NCI-H187 (cell line): ENCODE measurements at places on chromosomes 2 and 18.

GRCh38 chr2:24993406-24994145, 21.8 kb upstream of the DNAJC27 start:
- no peak for DNase-seq

- no peak for DNase-seq
Observed at GRCh38 chr2:127305990-127306585, 12.1 kb upstream of the ERCC3 start.

DNA sequence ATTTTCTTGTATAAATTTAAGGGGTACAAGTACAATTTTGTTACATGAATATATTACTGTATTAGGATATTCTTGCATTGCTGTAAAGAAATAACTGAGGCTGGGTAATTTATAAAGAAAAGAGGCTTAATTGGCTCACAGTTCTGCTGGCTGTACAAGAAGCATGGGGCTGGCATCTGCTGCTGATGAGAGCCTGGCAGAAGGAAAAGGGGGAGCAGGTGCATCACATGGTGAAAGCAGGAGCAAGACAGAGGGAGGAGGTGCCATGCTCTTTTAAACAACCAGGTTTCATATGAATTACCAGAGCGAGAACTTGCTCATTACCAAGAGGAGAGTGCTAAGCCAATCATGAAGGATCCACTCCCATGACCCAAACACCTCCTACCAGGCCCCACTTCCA, 399.5 kb upstream of the RAB6C start:
- DNase-seq: no peak

DNA sequence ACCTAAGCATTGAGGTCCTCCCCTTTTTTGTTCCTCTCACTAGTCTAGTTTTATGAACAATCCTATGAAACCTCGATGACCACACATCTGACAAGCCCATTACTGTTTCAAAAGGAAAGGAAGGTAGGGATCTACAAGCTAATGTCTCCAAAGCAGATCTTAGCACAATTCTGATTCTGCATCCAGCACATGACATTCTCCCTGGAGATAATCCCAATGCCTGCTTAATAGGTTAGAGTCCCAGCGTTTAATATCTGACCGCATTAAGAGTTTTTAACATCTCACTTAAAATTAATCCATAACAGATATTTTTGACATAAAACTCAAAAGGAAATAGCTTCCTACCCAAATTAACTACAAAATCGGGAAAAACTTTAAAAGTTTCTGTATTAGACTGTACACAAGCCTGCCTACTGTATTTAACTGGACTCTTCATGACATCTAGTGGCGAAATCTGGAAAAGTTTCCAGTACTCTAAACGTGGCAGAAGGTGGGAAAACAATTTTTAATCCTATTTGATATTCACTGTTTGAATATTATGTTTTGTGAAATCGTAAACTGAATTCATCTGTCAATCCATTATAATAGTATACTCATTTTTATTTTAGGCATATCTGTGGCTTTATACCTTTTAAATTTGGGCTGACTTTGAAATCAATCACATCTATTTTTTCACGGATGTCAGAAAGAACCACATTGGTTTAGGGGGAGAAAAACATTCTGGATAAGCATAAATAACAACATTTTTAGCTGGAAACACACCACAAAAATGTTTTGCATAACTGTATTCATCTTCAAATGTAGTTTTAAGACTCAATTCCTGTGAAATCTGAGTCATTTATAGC, 62.4 kb downstream of the TXNL1 start:
- DNase-seq: no peak

DNA sequence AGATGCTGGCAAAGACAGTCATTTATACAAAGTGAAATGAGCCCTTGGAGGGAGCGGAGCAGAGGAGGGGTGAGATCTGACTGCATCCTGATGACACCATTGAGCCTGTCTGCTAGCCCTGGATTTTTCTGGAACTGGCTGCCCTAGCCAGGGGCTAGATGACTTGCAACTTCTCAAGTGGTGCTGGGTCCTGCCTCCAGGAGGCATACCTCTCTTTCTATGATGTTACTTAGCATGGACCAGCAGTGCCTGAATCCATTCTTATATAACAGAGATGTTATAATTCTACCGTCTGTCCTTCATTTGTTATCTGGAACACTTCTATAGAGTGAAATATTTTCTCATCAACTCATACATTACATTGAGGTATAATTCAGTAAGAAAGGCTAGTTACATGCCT, 8.5 kb upstream of the TWIST2 start:
- no peak for DNase-seq

- no peak for DNase-seq
Observed at GRCh38 chr18:56283316-56283715, 355.1 kb downstream of the TXNL1 start.

- no peak for DNase-seq
Observed at GRCh38 chr2:219161097-219161496, 482 bp upstream of the NHEJ1 start.

DNA sequence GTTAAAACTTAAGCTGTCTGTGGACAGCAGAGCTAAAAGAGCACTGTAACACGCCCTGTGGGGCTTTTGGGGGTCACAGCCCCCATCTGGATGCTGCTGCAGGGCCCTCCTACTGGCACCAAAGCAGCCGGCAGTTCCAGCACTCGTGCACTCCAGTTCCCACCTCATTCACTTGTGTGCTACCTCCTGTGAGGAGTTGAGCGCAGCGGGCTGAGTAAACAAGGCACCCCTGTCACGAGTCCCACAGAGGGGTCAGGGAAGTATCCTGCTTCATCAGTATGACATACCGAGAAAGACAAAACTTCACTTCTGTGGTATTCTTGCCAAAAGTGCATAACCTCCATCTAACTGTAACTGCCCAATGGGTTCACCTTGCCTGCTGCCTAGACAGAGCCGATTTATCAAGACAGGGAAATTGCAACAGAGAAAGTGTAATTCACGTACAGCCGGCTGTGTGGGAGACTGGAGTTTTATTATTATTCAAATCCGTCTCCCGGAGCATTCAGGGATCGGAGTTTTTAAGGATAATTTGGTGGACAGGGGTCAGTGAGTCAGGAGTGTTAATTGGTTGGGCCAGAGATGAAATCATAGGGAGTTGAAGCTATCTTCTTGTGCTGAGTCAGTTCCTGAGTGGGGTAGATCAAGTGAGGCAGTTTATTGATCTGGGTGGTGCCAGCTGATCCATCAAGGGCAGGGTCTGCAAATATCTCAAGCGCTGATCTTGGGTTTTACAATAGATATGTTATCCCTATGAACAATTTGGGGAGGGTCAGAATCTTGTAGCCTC, 41.6 kb downstream of the TMEM17 start:
- no peak for DNase-seq

GRCh38 chr18:34696671-34697070, 13.4 kb upstream of the DTNA start:
- no peak for DNase-seq

DNA sequence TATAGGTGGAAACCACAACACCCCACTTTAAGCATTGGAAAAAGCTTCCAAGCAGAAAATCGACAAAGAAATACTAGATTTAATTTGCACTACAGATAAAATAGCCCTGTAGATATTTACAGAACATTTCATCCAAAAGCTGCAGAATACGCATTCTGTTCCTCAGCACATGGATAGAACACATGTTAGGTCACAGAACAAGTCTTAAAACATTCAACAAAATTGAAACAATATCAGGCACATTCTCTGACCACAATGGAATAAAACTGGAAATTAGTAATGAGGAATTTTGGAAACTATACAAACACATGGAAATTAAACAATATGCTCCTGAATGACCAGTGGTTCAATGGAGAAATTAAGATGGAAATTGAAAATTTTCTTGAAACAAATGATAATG, 27.8 kb upstream of the XDH start:
- no peak for DNase-seq

GRCh38 chr2:231707625-231707926, 749 bp upstream of the PTMA start:
- DNase-seq: no peak

DNA sequence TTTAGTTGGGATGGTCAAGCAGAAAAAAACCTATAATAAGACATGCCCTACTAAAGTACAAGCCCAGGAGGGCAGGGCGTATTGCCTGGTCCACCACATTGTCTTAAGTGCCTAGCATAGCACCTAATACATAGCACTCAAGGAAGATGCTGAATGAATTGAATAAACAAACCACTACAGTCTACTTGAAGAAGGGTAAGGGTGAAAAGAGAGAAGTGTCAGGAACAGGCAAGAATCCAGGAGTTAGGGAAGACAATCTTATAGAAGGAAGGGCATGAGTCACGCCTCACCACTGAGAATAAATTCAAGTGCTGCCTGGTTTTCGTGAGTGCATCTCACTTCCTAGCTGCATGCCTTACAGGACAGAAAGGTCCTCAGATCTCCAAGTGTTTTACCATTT, 13.9 kb downstream of the SLC19A3 start:
- no peak for DNase-seq

DNA sequence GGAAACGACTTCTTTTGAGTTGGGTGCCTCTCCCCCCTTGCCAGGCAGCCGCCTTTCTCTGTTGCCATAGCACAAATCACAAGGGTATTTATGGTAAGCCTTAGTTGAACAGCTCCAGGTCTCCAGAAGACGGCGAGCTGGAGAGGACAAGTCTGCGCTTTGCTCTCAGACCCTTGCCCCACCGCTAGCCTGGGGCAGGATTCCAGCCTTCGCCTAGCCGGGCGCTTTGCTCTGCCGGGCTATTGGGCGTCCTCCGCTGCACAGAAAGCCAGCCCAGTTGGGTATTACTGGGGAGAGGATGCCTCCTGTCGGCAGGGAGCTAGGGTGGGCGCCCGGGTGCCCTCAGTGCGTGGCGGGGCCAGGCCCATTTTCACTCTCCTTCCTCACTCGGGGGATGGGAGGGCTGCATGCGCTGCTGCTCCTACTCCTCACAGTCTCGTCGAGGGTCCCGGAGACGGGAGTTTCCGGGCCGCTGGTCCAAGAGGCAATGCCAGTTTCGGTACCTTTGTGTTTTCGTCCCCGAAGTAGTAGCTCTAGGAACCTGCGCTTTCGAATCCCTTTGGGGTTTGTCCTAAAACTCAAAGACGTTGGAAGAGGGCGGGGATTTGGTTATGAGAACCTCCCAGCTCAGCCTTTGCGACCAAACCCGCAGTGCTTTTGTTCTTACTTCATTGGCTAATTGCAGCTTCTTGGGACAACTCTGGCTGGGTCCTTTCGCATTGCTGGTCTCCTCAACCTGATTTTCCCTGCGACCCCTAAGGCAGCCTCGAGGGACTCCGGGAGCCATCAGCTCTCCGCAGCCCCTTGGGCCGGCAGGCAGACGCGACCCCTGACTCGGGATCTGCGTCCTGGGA, 3.6 kb upstream of the DLX2 start:
- DNase-seq: no peak

DNA sequence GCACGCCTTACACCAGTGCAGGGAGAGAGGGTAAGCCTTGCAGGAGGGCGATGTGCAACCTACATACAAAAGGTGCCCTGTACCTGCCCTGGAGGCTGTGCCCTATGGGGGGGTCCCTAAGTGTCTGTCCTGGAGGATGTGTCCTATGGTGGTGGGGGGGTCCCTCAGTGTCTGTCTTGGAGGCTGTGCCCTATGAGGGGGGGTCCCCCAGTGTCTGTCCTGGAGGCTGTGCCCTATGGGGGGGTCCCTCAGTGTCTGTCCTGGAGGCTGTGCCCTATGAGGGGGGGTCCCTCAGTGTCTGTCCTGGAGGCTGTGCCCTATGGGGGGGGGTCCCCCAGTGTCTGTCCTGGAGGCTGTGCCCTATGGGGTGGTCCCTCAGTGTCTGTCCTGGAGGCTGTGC, 216.6 kb downstream of the HDAC4 start:
- DNase-seq: no peak

DNA sequence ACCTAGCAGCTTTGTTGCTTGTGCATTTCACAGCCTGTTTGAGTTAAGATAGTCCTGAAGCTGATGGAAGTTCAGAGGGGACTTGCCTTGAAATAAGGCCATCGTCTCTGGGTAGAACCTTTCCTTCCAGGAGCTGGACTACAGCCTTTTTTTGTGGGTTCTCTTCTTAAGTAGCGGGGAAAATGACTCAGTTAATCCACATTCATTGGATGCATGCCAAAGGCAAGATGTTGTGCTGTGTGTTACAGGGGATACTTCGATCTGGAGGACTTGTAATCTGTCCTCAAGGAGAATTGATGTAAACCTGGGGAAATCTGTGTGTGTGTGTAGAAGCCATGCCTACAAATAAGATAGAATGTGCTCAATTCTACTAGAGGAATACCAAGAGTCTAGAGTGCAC, 46.8 kb downstream of the RPIA start:
- DNase-seq: no peak

- no peak for DNase-seq
Observed at GRCh38 chr2:72143441-72144273, 4.0 kb downstream of the CYP26B1 start.

GRCh38 chr2:240514631-240515030, 43.2 kb downstream of the ANKMY1 start:
- DNase-seq: no peak

DNA sequence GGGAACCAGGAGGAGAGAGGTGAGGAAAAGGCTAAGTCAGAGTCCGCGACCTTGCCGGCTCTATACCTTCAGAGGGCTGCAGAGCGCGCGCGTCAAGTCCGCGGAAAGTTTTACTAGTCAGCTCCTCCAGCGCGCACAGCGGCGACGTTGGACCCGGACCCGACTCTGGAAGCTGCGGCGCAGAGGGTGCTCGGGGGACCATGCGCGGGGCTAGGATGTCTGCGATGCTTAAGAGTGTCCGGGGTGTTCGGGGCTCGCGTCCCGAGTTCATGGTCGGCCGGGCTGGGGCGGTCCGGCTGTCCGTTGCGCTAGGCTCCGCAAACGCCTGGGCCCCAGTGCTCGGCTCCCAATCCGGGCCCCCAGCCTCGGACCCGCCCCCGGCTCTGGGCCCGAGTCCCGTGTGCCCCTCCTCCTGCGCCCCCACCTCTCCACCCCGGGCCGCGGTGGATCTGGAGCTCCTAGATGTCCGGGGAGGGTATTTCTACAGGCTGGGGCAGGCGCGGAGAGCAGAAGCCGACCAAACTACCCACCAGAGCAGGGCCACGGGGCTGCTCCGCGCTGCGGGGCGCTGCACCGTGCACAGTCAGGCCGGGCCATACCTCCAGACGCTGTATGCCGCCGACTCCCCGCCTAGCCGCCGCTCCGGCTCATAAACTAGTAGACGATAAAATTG, at the start of gene LBX2:
TSS of gene LBX2 (minus strand) at position 337 of the 673 bp plus-strand sequence. CDS start at position 271, 66 bp downstream.
- no peak for DNase-seq

- DNase-seq: no peak
Observed at GRCh38 chr2:200968162-200968561, 4.7 kb upstream of the ORC2 start.

- no peak for DNase-seq
Observed at GRCh38 chr2:190205657-190206056, 114.0 kb downstream of the HIBCH start.

DNA sequence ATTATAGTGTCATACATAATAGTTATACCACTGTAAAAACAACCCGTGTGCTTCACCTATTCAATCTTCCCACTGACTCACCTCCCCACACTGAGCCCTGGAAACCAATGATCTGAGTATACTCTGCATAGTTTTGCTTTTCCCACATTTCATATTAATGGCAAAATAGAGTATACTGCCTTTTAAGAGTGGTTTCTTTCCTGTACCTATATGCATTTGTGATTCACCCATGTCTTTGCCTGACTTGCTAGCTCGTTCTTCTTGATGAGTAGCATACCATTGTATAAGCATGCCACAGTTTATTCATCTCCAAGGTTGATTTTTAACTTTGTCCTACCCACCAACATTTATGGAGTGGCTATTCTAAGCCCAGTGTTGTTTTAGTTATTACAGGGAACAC, 686.4 kb downstream of the PLCL1 start:
- DNase-seq: no peak

GRCh38 chr2:33166287-33166881, 219.6 kb downstream of the LTBP1 start:
- DNase-seq: no peak
